Fibroblast of skin of left quadriceps (primary cell): ENCODE measurements at places on chromosomes 4 and X.

DNA sequence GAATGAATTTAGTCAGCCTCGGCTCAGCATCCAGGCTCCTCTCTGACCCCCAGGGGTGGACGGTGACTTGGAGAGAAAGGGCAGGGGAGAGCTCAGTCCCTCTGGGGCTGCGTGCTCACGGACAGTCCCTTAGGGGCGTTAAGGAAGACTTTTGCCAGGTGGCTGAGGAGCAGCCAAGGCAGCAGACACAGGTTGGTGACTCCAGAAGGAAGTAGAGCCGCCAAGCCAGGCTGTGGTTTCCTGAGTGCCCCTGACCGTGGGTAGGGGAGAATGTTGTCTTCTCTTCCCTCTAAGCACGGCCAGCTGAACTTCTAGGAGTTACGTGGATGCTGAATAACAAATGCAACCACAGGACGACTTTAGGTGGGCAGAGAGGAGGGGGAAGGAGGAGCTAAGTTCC lies 91.0 kb upstream of the MTM1 start:
- no peak for DNase-seq

GRCh38 chr4:32858361-32858760 lies 2138.2 kb downstream of the PCDH7 start:
- DNase-seq, result no peak

GRCh38 chr4:73730867-73731266 lies 9.5 kb upstream of the CXCL8 start:
- DNase-seq, result no peak

DNA sequence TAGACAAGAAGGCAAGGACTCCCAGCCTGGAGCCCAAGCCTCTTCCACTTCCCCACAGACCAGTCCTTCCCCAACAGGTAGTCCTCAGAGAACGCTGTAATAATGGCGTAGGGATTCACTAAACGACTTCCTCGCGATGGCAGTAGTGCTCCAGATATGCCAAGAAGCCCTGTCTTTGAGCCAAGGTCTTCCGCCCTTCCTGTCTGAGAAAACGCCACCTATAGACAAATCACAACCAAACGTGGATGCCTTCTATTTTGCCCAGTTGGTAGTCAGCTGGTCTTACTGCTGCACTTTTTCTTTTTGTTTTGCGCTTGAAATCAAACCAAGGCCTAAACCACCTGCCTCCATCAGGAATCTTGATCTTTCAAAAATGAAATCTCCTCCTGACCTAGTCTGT lies 203.3 kb downstream of the OR13H1 start:
- DNase-seq, result no peak

- DNase-seq, result no peak
Measured at GRCh38 chr4:61520681-61521160, 320.6 kb downstream of the ADGRL3 start.

DNA sequence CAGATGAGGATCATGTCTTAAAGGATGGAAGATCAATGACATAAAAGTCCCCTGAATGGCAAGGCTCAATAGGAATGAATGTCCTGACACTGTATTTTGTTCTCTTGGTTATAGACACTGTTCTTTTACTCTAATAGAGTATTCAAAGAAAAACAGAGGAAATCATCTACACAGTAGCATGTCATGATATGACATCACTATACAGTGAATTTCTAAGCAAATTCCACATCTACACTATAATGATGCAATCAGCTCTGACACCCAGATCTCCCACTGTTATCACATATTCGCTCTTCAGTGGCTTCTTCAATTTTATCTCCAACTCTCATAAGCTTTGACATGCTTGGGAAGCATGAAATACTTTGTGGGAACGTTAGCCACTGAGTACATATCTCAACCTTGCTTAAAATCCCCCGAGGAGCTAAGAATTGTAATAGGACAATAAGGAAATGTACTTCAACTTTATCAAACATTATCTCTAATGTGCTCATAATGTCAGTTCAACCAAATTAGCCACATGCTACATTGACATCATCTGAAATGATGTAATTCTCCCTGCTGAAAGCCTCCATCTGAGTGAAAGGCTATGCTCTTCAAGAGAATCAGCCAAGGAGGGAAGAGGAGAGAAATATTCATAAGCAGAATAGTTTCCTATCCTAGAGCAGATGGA lies 139.6 kb upstream of the PTCHD1 start:
- DNase-seq, result no peak

DNA sequence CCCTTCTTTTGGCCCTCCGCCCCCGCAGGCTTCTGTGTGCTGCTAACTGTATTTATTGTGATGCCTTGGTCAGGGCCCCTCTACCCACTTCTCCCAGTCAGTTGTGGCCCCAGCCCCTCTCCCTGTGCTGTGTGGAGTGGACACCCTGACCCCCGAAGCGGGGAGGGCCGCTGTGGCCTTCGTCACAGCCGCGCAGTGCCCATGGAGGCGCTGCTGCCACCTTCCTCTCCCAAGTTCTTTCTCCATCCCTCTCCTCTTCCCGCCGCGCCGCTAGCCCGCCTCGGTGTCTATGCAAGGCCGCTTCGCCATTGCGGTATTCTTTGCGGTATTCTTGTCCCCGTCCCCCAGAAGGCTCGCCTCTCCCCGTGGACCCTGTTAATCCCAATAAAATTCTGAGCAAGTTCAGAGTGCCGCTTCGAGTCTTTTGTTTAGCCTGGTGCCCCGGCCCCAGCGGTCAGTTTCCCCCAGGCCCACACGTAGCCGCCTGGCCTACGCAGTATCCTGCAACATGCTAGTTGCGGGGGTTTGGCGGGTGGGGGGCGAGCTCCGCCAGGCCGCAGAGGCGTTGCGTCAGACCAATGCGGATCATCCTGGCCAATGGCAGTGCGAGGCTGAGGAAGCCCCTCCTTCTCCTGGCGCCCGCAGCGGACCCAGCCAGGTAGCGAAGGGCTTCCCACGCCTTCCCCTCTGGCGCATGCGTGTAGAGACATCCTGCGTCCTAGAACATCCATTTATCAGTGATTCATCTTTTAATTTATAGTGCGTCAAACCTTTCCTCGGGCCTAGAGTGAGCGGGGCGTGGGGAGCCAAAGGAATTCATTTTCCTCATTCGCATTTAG lies 5.6 kb upstream of the KANTR start:
- peak; percentile 61 for DNase-seq

GRCh38 chr4:88599714-88600113 lies 7.4 kb downstream of the HERC3 start:
- DNase-seq, result no peak

DNA sequence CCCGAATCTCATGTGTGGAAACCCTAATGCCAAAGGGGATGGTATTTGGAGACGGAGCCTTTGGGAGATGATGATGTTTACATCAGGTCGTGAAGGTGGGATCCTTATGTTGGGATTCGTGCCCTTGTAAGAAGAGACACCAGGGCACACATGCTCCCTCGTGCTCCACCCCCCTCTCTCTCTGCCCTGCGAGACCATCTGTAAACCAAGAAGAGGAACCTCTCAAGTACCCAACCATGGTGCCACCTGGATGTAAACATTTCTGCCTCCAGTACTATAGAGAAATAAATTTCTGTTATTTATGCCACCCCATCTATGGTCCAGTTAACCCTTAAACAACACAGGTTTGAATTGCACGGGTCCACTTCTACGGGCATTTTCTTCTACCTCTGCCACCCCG lies 179.4 kb downstream of the DHRSX start:
- no peak for DNase-seq

DNA sequence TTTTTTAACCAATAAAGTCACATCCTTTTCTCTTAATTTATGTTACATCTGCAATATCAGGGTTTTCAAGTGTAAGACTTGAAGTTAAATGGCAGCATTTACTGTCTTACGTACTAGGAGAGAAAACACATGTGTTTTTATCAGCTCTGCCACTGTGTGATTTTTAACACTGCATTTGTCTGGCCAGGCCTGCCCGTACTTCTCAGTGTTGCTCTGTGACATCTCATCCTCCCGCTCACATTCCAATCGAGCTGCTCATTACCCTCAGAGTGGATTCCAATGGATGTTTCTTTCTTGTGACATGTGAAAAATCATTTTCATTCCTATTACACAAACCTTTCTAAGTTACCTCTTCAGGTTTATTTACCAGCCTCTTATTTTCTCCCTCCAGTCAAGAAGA lies 420.3 kb downstream of the FAT4 start:
- peak; percentile 82 for DNase-seq

GRCh38 chr4:8664976-8665375 lies 72.4 kb downstream of the CPZ start:
- DNase-seq, result no peak

- no peak for DNase-seq
Measured at GRCh38 chrX:11097933-11098332, 13.2 kb upstream of the HCCS start.

GRCh38 chr4:52102587-52102986 lies 51.5 kb downstream of the SPATA18 start:
- DNase-seq, result no peak

GRCh38 chr4:118344801-118345200 lies 8.0 kb downstream of the PRSS12 start:
- no peak for DNase-seq

- peak; percentile 14 for DNase-seq
Measured at GRCh38 chr4:145098675-145099037, 545 bp downstream of the ABCE1 start.

DNA sequence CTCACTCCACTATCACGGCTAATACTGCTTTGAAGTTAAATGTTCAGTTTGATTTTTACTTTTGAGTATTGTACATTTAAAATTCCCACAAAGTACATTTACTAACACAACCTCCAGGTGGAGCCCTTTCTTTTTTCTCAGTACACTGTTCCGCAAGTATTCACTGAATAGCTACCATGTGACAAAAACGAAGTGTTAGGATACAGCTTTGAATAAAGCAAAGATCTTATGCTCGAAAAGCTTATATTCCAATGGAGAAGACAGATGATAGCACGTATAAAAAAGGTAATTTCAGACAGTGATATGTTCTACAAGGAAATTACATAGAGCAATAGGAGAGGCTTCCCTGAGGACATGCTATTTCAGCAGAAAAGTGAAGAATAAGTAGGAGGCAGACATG lies 60.7 kb upstream of the ABCG2 start:
- peak; percentile 20 for DNase-seq

DNA sequence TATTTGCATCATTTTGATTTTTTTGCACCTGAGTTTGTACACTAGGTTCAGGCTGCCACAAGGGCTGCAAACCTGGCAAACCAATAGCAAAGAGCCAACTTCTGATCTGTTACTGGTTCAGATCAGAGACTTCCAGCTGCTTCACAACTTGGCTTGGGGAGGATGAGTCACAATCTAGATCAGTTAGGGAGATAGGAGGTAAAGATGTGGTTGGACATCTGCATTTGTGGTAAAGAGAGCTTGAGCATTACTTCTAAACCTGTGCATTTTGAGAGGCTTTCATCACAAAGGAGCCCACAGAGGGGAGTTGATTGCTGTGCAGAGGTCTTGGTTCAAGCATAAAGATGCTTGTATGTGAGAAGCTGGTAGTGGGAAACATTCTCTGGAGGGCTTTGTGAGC lies 34.5 kb downstream of the LINC00632 start:
- no peak for DNase-seq

DNA sequence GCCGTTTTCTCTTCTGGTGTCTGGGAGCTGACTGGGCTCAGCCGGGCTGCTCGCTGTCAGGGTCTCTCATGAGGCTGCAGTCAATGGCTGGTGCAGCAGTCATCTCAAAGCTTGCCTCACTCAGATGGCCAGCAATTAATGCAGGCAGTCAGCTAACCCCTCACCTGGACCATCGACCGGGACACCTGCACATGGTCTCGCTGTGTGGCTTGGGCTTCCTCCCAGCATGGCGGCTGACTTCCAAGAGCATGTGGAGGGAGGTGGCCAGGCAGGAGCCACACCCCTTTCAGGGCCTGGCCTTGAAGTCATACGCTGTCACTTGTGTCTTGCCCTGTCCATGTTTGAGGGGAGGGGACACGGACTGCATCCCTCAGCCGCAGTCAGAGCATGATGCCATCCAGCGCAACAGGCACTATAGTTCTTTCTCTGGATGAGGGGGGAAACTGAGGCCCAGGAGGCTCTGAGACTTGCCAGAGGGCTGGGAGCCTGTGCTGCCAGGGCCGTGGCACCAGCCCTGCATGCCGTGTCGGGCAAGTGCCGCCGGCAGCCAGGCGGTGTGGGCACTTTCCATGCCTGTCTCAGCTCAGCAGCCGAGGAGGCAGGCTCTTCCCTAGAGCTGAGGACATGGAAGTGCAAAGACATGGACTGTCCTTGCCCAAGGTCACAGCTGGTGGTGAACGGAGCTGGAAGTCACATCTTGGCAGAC lies 201.8 kb downstream of the AFAP1 start:
- DNase-seq, result no peak

DNA sequence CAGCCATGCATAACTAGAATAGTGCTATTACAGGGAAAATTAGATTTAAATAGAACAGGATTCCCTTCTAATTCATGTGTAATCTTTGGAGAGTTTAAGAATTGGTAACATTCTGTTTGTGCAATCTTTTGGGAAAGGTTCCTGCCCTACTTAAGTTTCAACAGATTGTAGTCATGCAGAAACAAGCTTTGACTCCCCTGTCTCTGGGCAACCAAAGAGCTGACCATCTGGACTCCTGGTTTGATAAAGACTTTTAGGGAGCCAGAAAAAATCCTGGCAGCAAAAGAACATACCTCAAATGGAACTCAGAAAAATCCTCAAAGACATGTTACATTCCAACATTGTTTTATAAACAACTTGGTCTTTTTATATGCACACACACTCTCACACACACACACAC lies 191.1 kb upstream of the NEIL3 start:
- DNase-seq, result peak; percentile 94

DNA sequence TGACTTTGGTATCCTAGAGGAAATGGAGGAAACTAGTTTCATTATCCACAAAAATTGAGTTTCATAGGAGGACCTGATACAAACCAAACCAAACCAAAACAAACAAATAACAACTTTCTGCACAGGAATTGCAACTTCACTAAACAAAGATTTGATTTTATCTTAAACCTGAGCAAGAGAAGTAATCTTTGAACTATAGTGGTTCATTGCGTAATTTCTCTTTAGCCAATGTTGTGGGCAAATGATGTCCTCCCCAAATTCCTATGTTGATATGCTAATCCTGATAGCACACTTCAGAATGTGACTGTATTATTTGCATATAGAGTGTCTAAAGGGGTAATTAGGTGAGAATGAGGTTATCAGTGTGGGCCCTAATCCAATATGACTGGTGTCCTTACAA lies 102.4 kb downstream of the CAMK2D start:
- no peak for DNase-seq

DNA sequence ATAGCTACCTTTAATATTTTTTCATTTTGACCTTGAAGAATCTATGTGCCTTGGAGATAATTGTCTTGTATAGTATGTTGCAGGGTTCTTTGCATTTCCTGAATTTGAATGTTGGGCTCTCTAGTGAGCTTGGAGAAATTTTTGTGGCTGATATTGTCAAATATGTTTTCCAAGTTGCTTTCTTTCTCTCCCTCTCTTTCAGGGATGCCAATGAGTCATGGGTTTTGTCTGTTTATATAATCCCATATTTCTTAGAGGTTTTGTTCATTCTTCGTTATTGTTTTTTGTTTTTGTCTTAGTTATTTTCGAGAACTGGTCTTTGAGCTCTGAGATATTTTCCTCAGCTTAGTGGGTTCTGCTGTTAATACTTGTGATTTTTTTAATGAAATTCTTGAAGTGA lies 20.7 kb downstream of the RAB40AL start:
- no peak for DNase-seq

GRCh38 chr4:177099211-177099610 lies 210.5 kb upstream of the NEIL3 start:
- DNase-seq, result peak; percentile 32

GRCh38 chr4:183532821-183533220 lies 28.0 kb downstream of the ING2 start:
- DNase-seq, result peak; percentile 72
